Activated naive CD8-positive, alpha-beta T cell treated with anti-CD3 and anti-CD28 coated beads for 36 hours (primary cell): ENCODE measurements at places on chromosomes 2 and 18. TPM values are rescaled to one million over a fixed set of nuclear protein-coding genes. Genes with fewer than 3 reads are reported as not detected.

DNA sequence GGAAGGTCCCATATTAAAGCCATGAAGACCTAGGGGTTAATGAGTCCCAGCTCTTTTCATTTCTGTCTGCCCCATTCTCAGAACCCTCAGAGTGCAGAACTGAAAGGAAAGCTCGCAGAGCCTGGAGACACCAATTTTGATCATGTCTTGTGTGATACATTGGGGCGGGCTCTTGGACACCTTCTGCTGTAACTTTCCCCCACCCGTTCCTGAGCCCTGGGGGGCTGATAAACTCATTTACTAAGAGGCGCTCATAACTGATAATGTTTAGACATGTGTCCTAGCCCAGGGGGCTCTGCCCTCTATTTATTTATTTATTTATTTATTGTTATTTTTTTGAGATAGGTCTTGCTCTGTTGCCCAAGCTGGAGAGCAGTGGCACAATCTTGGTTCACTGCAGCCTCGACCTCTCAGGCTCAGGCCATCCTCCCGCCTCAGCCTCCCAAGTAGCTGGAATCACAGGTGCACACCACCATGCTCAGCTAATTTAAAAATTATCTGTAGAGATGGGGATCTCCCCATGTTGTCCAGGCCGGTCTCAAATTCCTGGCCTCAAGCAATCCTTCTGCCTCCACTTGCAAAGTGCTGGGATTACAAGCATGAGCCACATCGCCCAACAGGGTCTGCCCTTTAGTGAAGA is 72.4 kb upstream of the HAAO start:
- no peak for DNase-seq
- H3K27ac ChIP-seq = no peak overlapping the region
- H3K27me3 ChIP-seq = no peaks in the 10 kb centered on the region
- no peaks in the 10 kb centered on the region for H3K36me3 ChIP-seq
- H3K4me3 ChIP-seq = no peak overlapping the region

DNA sequence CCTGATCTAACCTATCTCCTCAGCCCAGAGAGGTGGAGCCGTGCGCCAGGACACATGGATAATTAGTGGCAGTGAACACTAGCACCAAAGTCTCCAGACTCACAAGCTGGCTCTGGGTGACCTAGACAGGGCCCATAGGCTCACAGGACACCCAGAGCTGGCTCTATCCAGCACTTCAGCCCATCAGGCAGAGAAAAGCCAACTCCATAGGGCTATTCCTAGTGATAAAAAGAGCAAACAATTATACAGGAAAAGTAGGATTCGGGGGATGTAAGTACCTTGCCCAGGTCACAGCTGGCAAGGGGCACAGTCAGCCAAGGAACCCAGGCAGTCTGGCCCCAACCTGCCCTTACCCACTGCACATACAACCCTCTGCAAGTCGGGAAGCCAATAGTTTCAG is 178.6 kb downstream of the TNS1 start:
- no peaks in the 10 kb centered on the region for H3K4me1 ChIP-seq
- H3K27ac ChIP-seq = no peak overlapping the region
- no peak for DNase-seq
- no peaks in the 10 kb centered on the region for H3K27me3 ChIP-seq
- H3K36me3 ChIP-seq = no peaks in the 10 kb centered on the region
- H3K4me3 ChIP-seq = no peak overlapping the region

DNA sequence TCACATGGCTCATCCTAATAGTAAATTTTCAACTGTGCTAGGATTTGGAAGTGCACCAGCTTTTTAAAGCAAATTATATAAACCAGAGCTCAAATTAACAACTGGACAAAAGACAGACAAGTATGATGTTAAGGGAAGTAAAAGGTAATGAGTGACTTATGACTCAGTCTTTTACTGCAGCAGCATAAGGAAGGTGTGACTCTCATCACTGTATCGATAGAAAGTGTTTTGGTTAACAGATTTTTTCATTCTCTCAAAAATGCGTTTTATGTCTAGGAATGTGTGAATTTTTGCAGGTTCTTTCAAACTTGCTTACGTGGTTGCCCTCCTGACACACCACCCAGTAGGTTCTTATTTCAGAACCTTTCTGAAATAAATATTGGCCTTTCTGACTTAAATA is 244.2 kb upstream of the BOD1L2 start:
- no peaks in the 10 kb centered on the region for H3K27me3 ChIP-seq
- no peak overlapping the region for H3K27ac ChIP-seq
- H3K4me1 ChIP-seq = peaks cover 15% of the 10 kb centered on the region
- peaks cover 5% of the 10 kb centered on the region for H3K36me3 ChIP-seq

DNA sequence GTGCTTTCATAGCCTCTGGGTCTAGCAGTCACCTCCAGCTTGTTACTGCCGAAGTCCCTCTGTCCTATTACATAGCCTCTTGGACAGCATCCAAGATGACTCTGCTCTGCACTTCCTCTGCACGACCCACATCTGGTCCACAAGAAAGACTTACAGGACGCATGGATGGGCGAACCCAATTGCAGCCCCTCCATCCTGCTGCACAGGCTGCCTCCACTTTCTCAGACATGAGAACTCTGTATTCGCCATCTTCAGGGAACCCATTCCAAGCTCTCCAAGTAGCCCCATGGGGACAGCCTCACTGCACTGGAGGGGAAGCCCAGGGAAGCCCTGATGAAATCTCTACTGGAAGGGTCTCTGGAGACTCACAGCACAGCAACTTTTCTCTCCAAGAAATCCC is 172.1 kb downstream of the GFPT1 start:
- no peak overlapping the region for H3K4me3 ChIP-seq
- no peaks in the 10 kb centered on the region for H3K4me1 ChIP-seq
- H3K27ac ChIP-seq = no peak overlapping the region
- no peaks in the 10 kb centered on the region for H3K27me3 ChIP-seq
- DNase-seq = no peak
- no peaks in the 10 kb centered on the region for H3K36me3 ChIP-seq

DNA sequence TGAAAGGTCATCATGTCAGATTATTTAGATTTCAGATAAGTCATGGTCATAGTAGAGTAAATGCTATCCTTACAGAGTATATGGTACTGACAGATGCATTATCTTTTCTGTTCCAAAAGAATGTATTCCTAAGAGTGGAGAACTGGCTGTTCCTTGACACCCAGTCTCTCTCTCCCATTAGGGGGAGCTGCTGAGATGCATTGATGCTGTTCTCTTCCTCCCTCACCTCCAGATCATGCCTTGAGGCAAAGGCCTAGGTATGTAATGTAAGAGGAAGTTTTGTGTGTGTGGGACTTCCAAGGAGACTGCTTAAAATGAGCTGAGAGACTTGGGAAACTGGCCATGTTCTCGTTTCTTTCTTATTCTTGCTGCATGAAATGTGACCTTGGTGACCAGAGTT is 979.5 kb upstream of the CELF4 start:
- peaks cover 2% of the 10 kb centered on the region for H3K4me1 ChIP-seq
- H3K4me3 ChIP-seq = no peak overlapping the region
- no peaks in the 10 kb centered on the region for H3K27me3 ChIP-seq
- no peaks in the 10 kb centered on the region for H3K36me3 ChIP-seq

DNA sequence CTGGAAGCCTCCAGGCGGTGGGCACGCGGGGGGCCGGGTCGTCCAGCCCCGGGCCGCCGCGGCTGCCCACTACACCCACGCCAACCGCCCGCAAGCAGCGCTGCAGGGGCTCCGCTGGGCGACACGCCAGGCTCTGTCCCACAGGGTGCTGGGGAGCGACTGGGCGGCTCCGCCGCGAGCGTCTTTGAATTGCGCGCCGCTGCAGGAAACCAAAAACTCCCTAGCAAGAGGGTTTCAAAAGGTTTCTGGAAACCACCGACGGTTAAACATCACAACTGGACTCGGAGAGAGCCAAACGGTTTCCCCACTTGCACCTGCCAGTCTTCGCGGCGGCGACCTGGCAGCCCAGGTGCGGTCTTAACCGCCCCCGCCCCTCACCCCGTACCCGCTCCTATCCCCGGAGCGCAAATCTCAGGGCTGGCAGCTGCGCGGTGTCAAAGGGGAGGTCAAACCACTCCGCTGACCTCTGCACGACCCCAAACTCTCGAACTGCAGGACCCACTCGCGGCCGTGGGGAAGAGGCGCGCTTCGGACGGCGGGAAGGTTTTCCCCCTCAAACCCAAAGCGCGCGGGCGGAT is 1.0 kb downstream of the CXCR4 start:
- H3K36me3 ChIP-seq = peaks cover 37% of the 10 kb centered on the region
- peak; percentile 76 for DNase-seq
- H3K4me1 ChIP-seq = peaks cover 62% of the 10 kb centered on the region
- H3K27ac ChIP-seq = peak overlapping the region; percentile 93
- peak overlapping the region; percentile 94 for H3K4me3 ChIP-seq
- H3K27me3 ChIP-seq = no peaks in the 10 kb centered on the region

GRCh38 chr2:171180229-171180930 is 19.7 kb upstream of the TLK1 start:
- peaks cover 8% of the 10 kb centered on the region for H3K27me3 ChIP-seq
- peaks cover 6% of the 10 kb centered on the region for H3K4me1 ChIP-seq
- no peak overlapping the region for H3K27ac ChIP-seq
- no peak for DNase-seq
- no peak overlapping the region for H3K4me3 ChIP-seq

DNA sequence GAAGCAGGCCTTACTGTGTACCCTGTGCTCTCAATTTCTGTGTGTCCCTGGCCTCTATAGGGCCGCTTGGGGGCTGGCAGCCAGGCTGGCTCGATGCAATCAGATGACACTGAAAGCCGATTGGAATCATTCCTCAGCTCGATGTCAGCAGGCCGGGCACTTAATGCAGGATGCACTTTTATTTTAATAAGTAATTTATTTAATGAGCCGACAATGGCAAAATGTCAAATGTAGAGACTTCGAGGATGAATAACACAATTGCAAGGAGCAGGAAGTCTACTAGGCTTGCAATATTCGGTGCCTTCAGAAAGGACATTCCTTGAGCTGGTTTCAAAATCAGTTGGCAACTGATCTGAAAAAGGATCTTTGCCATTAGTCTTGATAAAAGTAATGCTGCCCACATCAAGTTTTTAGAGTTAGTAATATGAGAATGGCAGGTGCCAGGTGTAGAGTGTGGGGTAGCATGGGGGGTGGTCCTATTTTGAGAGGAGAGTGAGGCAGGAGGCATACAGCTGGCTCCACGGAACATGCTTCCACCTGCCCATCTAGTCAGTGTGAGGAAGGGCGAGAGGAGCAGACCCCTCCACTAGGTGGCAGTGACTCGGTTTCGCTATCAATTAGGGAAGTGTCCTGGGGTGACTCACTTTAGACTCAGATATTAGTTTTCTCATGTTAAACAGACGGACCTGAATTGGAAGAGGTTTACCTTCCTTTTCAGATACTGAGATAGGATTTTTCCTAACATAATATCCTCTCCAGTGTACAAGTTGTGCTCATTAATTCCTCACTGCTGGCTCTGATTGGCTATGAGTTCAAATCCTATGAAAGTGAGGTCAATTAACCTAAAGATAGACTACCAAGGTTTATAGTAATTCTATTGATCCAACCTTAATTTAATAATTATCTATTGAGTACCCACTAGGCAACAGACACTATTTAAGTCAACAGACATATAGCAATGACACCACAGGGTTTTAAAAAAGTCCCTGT is 80.9 kb downstream of the NABP1 start:
- H3K4me1 ChIP-seq = peaks cover 5% of the 10 kb centered on the region
- H3K4me3 ChIP-seq = no peak overlapping the region
- peak; percentile 54 for DNase-seq

DNA sequence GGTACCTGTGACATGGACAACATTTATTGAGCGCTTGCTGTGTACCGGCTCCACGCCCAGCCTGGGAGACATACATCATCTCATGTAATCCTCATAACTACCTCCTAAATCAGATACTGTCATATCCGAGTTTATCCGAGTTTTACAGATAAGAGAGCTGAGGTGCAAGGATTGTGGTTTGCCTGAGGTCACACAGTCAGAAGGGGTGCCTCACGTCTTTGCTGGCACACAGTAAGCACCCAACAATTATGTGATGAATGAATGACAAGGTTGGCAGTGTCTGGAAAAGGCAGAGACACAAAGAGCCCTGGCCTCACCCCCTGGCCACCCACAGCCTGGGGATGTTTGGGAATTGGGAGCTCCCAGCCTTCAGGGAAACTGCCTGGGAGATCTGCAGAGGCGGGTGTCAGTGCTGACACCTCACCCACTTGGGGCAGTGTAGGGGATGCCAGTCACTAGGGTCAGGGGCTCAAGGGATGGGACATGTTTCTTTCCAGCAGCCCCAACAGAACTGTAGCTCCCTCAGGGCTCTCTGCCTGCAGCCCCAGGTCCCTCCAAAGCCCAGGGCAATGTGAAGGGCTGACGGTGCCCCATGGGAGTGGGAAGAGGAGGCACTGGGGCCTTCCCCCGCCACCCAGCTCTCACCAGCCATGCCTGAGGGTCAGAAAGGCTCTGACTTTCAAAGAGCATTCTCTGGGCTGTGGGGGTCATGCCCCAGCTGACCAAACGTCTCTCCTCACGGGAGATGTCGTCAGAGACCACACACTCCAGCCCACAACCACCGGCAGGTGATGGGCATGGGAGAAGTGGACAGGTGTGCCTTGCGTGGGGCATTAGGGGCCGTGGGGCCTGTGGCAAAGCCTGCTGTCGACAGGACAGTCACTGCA is 157.5 kb downstream of the ZFP36L2 start:
- no peaks in the 10 kb centered on the region for H3K36me3 ChIP-seq
- no peaks in the 10 kb centered on the region for H3K27me3 ChIP-seq
- peaks cover 3% of the 10 kb centered on the region for H3K4me1 ChIP-seq

- no peaks in the 10 kb centered on the region for H3K36me3 ChIP-seq
These were observed 160.9 kb upstream of the VRK2 start for GRCh38 chr2:57885742-57886141.

- no peak overlapping the region for H3K27ac ChIP-seq
- H3K27me3 ChIP-seq = no peaks in the 10 kb centered on the region
- no peak for DNase-seq
- no peak overlapping the region for H3K4me3 ChIP-seq
- H3K4me1 ChIP-seq = no peaks in the 10 kb centered on the region
These were observed 64.5 kb upstream of the AMMECR1L start for GRCh38 chr2:127950264-127950663.

Gene CHRND
- not detected for total RNA-seq

Gene CCDC150
- 7.5 TPM for total RNA-seq

Gene CNOT9
- total RNA-seq = 131 TPM

Gene FOXD4L1
- 0.18 TPM for total RNA-seq

Gene AQP4
- not detected for total RNA-seq

Gene TEKT4
- not detected for total RNA-seq
